ENCODE measurements at places on chromosomes 7 and 10.
A peak's percentile ranks its signal among the peaks of the same experiment; 100 is the strongest.

DNA sequence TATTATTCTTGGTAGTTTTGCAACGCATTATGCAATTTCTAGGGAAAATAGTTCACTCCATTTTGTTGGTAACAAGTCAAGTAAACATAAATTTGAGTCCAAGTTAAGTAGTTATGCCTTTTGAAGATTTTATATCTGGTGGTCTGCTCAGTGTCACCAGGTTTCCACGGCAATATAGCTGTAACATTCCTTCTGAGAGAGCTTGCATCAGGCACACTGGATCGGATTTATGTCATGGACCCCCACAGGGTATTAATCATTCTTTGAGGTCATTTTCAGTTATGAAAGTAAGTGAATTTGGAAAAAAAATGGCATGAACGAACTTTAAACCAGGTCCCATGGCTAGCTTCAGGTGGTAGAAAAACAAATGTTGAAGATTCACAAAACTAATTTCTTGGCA is 136.3 kb downstream of the POLR1F start:
- DNase-seq: no peak

- DNase-seq: no peak
Measured at GRCh38 chr10:13973742-13974141, 357.0 kb downstream of the FRMD4A start.

DNA sequence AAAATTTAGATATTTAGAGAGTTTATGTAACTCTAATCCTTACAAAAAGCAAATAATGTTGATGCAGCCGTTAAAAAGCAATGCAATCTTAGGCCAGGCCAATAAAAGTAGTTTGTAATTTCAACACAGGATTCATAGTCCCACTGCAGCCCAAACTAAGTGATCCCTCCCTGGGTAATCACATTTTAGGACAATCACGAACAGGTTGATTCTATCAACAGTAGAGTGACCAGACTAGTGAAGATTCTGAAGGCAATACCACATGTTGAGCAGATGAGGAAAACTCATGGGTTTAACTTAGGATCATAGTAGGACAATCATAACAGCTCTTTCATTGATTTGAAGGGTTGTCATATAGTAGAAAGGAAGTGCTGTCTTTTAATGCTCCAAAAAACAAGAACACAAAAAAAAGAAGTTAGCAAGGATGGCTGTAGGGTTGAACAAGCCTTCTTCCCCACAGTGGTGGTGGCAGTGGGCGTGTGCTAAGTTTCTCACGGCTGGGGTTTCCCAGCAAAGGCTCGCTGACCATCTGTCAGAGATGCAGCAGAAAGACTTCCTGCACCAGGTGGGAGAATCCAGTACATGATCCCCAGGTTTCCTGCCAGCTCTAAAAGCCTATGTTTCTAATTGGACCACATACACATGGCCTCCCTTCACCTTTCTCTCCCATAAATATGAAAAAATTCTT is 212.2 kb downstream of the CHRM2 start:
- no peak for DNase-seq

DNA sequence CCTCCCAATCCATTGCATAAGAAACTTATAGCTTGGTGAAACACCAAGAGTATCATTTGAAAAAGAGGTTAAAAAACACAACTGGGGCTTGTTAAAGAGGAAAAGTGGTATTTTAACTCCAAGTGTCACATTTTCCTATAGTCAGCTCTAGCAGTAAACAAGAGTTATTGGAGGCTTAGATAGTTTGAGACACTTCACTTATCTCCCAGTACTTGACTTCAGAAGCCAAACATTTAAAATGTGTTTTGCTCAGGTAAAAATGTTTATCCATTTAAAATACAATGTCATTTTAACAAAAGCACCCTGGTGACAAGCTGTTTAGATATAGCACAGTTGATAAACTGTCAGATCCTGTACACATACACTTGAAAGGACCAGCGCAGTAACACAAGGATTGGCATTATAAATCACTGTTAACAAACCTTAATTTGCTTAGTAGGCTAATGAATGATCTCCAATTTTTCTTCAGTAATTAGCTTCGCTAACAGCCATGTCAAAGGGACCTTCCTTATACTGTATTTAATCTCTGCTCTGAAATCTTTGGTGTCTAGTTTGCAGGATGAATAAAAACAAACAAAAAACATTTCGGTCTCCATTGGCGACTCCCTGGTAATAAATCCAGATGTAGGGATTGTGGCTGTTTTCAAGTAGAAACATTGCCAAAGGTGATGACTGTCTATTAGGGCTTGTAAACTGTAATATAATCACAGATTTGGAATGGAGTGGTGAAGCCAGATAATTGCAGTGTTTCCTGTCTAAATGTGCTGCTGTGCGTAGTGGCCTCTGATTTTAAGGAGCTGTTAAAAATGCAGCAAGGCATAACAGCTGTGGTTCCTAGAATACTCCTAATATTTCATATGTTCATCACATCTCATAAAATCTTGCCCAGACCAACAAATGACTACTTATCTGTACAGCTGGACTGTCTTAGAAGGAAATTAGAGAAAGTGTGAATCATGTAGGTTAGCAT is 545.1 kb downstream of the AUTS2 start:
- DNase-seq: no peak

- no peak for DNase-seq
Measured at GRCh38 chr7:95440394-95441038, 5.7 kb upstream of the PON2 start.

DNA sequence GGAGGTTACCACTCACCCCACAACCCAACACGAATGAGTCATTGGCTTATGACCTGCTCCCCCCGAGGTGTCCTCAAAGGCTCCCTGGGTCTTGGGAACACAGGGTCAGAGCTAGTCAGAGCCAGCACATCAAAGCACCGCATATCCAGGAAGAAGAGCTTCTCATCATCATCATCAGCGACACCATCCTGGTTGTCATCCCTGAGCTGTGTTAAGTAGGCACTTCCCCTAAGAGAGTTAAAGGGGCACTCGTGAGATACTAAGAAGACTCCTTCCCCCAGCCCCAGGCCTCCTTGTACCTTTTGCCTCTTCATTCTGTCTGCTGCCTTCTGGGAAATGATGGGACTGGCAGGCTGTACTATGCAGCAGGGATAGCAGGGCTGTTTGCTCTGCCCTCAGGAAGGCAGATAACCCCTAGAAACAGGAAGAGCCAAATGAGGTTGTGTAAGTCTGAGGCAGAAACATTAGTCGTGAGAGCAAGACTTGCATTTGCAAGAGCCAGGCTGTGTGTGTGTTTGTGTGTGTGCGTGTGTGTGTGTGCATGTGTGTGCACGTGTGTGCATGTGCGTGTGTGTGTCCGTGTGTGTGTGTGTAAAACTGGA is 11.1 kb upstream of the CPA1 start:
- no peak for DNase-seq

- DNase-seq: no peak
Measured at GRCh38 chr7:159114096-159114495, 30.6 kb downstream of the VIPR2 start.

- DNase-seq: no peak
Measured at GRCh38 chr7:101978683-101979082, 161.3 kb downstream of the CUX1 start.

DNA sequence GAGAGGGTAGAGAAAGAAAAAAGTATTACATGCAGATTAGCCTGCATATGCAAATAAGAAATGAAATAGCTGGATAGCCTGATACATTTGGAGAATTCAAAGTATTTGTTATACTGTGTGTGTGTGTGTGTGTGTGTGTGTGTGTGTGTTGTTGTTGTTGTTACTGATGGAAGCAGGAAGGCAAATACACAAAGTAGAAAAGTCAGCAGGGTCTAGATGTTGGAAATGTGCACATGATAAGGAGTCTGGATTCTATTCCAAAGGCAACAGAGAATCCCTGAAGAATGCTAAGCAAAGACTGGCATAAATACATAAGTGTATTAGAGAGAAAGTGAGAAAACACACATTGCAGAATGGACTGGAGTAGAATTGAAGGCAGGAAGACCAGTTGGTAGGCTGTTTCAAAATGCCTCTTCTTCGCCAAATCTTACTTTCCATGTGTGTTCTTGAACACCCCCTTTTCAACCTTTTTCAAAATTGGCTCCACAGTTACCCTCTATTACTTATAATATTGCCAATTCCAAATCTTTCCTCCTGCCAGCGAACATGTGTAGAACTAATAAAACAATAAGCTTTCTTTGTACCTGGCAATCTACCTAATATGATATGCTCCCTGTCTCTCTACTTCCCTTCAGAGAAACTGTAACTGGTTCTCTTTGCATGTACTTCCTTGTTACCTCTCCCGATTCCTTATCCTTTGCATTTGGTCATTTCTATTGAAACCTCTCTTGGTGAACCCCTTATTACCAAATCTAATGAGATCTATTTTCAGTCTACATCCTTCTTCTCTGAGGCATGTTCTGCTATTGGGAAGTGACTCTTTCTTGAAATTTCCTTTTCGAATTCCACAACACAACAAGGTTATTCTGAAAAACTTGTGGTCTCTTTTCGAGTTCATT is 6.2 kb downstream of the CPED1 start:
- no peak for DNase-seq

GRCh38 chr10:91909117-91909677 is at the start of gene FGFBP3:
TSS of gene FGFBP3 (minus strand) at chr10:91909486. CDS start at chr10:91908969, 517 bp downstream.
- peak; percentile 74 for DNase-seq

DNA sequence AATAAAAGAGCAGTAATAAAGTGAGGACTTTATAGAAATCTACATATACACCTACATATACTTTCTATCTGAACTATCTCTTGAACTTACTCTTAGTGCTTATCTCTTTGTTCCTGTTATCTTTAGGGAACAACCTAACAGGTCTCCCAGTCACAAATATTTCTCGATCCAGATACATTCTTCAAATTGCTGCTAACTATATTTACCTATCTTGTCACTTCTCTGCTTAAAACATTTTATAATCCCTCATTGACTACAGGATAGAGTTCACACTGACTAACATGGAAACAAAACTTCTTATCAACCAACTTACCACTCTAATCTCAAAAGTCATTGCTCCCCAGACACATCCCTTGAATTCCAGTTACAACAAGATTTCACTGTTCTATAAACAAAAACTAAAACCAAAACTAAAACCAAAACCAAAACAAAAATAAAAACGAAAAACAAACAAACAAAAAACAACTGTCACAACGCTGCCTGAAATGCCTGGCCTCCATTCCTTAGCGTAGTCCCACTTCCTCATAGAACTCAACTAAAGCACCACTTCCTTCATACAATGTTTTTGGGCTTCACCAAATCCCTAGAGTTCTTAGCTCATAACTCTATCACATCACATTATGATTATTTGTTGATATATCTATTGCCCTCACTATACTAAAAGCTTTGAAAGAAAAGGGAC is 134.7 kb downstream of the SEMA3D start:
- DNase-seq: no peak

- DNase-seq: no peak
Measured at GRCh38 chr7:17408245-17408903, 109.9 kb downstream of the AHR start.

- DNase-seq: no peak
Measured at GRCh38 chr10:119737823-119738222, 12.0 kb downstream of the INPP5F start.

DNA sequence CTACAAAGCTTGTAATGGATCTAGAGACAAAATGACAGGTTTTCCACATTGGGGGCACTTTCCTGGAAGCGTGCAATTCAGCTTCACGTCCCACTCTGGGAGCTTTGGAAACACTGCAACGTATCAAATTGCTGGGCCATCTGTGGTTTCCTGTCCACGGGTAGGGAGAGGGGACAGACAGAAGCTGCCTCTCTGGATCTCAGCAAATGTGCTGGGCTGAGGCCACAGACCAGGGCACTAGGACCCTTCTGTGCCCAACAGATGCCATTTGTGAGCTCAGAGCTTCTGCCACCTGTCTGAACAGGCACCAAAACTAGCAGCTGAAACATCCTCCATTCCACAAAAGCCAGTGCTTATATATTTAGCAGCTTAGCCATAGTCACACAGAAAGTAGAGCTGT is 40.9 kb upstream of the FRMD4A start:
- DNase-seq: no peak

DNA sequence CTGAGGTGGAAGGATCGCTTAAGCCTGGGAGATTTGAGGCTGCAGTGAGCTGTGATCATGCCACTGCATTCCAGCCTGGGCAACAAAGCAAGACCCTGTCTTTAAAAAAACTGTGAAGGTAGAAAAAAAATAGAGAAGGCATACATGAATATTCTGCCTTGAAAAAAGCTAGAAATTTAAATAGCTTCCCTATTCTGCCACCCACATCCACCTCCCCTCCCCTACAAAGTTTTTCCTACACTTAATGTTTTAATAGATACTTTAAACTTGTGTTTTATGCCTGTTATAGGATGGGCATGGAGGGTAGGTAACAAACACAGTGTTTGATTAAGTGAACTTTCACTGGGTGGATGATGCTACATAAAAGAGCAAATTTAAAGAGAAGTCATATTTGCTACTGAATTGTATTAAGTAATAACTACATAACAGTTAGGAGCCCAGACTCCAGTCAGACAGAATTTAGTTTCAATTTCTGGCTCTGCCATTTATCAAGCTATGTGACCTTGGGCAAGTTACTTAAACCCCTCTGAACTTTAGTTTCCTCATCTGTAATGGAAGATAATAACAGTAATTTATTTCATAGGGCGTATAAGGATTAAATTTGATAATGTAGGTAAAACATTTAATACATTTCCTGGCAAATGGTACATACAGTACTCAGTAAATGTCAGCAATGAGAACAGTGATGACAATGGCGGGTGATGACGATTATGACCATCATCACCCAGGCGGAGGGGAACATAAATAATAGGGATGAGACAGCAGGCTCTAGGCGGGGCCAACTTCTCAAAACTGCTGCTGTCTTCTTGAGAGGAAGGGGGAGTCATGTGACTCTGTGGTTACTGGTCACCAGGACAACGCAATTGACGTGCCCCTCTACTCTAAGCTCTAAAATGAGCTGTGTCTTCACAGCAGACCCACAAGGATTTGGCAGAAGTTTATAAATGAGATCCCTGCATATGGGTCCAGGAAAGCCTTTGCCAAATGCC is 15.8 kb downstream of the DNMBP start:
- no peak for DNase-seq

DNA sequence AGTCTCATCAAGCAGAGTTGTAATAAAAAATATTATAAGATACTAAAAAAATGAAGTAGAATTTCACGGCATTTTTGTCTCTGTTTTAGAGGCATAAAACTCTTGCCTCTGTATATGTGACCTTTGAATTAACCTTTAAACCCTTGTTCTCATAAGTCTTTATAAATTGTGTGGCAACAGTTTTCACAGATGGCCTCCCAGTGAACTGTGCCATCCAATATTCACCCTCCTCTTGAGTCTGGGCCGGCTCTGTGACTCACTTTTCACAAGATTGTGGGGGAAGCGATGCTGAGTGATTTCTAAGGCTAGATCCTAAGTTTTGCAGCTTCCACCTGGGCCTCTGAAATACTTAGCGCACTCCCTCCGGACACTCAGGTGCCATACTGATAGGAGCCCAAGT is 4.6 kb upstream of the USP6NL start:
- no peak for DNase-seq
